ENCODE measurements at places on chromosomes 2 and 18.

DNA sequence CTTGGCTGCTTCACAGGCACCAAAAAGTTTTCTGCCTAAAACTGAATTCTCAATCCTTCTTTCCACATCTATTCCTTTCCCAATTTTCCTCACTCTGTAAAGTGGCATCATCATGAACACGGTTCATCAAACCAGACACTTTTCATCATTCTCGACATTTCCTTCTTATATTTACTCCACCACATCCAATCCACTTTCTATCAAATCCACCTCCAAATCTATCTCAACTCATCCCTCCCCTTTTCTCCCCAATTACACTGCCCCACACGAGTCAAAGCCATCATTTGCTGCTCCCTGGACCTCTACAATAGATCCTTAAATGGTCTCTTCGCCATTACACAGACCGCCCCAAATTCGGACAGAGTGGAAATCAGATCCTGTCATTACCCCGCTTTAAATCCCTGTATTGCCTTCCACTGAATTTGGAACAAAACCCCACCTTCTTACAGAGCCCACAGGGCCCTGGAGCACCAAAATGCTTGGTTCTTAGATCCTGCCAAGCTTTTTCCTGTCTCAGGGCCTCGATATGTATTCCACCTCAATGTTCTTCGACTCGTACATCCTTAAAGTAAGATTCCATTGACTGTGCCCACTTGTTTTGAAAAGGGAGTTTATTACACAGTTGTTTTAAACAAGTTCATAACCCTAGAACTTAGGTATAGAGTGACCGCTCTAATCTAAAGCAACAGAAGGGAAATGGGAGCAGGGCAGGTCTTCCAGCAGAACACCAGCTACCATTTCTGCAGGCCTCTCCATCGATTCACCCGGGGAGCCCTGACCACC is 856 bp downstream of the ACAA2 start:
- no peak for DNase-seq

GRCh38 chr2:102117472-102117858 is 25.1 kb upstream of the IL1R1 start:
- DNase-seq = no peak

DNA sequence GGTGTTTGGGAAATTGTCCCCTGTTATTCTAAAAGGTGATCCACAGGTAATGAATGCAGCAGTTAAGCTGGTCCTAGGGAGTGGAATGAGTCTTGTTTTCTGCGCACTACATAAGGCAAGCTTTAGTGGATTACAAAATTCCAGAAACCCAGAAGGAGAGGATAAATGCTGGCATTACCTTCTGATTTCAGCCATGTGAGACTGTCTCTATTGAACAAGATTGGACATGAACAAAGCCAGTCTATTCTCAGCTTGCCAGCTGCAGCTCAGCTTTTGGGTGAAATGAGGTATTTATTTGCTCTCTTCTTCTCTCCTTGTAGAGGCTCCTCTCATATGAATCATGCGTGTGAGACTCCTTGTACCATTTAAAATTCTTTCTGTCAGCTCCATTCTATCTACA is 944.9 kb downstream of the CNTNAP5 start:
- DNase-seq = no peak

DNA sequence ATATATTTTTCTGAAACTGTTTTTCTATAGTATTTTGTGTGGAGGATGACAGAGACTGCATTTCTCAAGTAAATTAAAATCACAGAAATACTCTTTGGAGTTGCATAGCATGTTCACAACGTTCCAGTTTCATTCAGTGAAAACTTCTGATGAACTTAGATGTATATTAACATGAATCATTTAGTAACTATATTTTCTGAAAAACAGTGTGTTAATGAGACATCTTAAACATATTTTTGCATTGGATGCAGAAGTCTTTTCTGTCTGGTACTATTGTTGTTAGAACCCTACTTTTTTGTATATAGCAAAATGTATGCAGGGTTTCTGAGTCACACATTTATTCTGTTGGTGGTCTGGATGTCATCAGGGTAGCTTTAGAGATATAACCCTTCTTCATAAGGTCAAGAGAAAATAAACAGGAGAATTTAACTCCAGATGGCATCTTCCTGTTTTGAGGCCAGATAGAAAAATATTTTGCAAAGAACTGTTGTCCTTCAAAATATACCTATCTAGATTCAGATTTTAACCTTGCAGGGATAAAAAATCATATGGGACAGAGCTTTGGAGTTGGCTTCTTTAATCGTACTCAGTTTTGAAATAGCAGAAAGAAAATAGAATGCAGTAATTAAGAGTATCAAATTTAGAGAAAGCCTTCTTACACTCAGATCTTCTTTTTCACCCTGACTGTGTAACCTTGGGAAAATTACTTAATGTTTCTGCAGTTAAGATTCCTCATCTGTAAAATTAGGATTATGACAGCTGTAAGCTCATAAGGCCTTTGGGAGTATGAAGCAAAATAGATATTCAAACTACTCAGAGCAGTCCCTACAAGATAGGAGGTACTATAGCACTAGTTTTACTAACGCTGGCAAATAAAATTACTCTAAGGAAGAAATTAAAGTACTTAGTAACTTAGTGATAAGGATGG is 5.3 kb downstream of the COL3A1 start:
- DNase-seq = no peak

- DNase-seq = no peak
Observed at GRCh38 chr18:13374096-13374467, 155.5 kb downstream of the LDLRAD4 start.

DNA sequence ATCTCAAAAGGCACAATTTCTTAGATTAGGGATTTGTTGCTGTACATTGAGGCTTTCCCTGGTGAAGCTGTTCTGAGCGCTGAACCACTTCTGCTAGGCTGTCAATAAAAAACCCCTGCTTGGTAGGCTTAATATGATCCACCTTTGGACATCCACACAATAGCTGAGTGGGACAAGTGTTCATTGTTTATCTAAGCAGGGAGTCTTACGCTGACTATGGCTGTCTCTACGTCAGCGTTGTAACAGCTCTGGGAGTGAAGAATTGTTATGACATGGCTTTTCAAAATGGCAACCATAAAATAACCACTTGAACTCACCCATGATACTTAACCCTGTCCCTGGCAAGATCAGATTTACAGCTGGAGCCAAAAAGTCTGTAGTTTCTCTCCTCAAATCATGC is 111.5 kb upstream of the SULT1C3 start:
- no peak for DNase-seq

GRCh38 chr18:25985707-25986394 is 104.6 kb downstream of the SS18 start:
- no peak for DNase-seq

DNA sequence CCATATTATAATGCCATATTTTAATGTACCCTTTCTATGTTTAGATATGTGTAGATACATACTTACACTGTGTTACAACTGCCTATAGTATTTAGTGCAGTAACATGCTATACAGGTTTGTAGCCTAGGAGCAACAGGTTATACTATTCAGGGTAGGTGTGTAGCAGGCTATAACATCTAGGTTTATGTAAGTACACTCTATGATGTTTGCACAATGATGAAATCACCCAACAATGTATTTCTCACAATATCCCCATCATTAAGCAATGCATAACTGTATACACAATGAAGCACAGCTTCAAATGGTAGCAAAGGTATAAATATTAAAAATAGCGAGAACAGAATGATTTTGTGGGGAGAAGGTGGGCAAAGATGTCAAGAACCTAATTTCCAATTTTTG is 117.8 kb downstream of the DYM start:
- DNase-seq = no peak

DNA sequence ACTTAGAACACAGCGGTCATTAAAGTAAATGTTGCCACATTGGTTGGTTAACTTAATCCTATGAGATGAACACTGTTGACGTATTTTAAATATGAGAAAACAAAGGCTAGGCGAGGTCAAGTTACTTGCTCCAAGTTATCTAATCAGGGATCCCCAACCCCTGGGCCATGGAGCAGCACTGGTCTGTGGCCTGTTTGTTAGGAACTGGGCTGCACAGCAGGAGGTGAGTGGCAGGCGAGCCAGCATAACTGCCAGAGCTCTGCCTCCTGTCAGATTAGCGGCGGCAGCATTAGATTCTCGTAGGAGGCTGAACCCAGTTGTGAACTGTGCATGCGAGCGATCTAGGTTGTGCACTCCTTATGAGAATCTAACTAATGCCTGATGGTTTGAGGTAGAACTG is 878.9 kb downstream of the CPS1 start:
- no peak for DNase-seq

GRCh38 chr2:46273919-46274318 is 23.3 kb upstream of the EPAS1 start:
- no peak for DNase-seq

DNA sequence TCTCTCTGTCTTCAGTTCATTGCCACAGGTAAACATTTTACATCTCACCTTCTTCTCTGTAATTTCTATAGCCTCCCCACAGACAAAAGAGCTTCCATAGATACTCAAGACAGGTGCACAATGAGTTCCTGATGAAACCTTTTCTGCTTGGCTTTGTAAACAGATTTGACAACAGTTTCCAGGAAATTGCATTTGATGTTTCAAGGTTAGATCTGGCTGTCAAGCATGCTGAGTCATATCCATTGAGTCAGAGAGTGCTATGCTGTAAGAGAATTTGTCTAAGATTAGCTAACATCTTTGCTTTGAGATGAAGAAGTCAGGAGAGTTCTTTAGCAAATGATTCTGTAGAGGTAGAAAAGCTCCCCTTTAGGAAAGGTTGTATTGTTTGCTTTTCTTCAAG is 40.6 kb upstream of the MAP2 start:
- DNase-seq = no peak

GRCh38 chr2:6576302-6576701 is 289.4 kb downstream of the CMPK2 start:
- no peak for DNase-seq
